PC-9 (cell line): ENCODE measurements at places on chromosomes 1 and 21. TPM values are rescaled to one million over a fixed set of nuclear protein-coding genes. Genes with fewer than 3 reads are reported as not detected.
A peak's percentile ranks its signal among the peaks of the same experiment; 100 is the strongest.

The SPOCD1 gene
- total RNA-seq = 10.2 and 14.6 TPM in 2 replicates

DNA sequence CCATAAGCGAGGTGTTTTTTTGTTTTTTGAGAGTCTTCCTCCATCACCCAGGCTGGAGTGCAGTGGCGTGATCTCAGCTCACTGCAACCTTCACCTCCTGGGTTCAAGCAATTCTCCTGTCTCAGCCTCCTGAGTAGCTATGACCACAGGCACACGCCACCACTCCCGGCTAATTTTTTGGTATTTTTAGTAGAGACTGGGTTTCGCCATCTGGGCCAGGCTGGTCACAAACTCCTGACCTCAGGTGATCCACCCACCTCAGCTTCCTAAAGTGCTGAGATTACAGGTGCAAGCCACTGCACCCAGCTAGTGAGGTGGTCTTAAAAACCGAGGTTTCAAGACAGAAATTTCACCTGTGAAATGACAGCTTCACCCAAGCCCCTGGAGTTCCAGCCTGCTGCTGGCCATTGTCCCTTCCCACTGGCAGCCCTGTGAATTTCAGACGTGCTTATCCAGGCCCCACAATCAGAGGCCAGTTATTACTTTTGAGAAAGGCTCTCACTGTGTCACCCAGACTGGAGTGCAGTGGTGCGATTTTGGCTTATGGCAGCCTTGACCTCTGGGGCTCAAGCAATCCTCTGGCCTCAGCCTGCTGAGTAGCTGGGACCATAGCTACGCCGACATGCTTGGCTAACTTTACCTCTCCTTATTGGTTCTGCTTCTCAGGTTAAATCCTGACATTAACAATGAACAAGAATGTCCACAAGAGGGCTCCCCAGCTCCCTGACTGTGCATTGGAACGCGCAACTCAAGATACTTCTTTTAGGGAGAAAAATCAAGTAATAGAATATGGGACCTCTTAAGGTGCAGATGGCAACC lies 19.4 kb downstream of the ENO1 start:
- peak; percentile 31 for DNase-seq
- 0 out of 2 replicates have a peak, but pooled peaks cover 5% of the 10 kb centered on the region for H3K4me1 ChIP-seq
- H3K27ac ChIP-seq = 0 out of 2 replicates have a peak overlapping the region, but pooled peaks have one; percentile 2
- no peaks in the 10 kb centered on the region for H3K27me3 ChIP-seq
- H3K4me3 ChIP-seq = no peak overlapping the region

- H3K27ac ChIP-seq = peak overlapping the region; percentile 96
- H3K36me3 ChIP-seq = 0 out of 2 replicates have a peak, but pooled peaks cover 9% of the 10 kb centered on the region
- peak overlapping the region; percentile 13; the same call in 1 of the 2 replicates for H3K4me3 ChIP-seq
- DNase-seq = no peak
- no peaks in the 10 kb centered on the region for H3K27me3 ChIP-seq
Observed at GRCh38 chr1:204102029-204102611, 29.2 kb downstream of the SOX13 start.

DNA sequence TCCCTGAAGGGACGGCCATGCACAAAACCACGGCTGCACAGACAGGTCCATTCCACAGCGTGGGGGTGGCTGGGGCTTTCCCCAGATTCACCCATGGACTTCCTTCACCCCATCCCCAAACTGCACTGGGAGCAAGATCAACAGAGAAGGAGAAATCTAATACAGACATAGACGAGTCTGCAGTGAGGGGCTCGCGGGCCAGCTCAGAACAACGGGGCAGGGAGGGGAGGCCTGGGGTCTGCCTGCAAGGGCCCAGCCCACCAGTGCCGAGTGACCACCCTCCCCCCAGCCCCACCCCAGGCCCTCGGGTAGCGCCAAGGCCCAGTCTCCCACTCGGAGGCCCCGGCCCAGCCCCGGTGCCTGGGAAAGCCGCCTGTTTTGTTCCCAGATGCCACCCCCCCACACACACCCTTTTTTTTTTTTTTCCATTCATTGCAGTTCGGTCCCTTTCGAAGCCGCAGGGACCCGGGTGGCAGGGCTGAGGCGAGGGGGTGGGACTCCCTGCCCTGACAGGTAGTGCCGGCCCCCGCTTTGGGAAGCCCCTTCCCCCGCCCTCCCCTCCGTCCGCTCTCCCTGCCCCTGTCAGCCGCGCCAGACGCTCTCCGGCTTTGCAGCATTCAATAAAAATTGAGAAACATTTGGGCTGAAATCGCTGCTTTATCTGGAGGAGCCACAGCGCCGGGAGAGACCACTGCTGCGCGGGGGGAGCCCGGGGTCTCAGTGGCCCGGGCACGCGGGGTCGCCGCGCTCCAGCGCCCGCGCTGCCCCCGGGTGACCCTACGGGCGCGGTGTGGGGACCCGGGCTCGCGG lies 543 bp upstream of the EPHB2 start:
- no peak overlapping the region for H3K27ac ChIP-seq
- H3K4me3 ChIP-seq = peak overlapping the region; percentile 57; the same call in 1 of the 2 replicates
- no peaks in the 10 kb centered on the region for H3K27me3 ChIP-seq
- 0 out of 2 replicates have a peak, but pooled peaks cover 5% of the 10 kb centered on the region for H3K4me1 ChIP-seq
- no peak for DNase-seq
- H3K36me3 ChIP-seq = no peaks in the 10 kb centered on the region

The IL22RA1 gene
- 4.2 and 5.0 TPM in 2 replicates for total RNA-seq

DNA sequence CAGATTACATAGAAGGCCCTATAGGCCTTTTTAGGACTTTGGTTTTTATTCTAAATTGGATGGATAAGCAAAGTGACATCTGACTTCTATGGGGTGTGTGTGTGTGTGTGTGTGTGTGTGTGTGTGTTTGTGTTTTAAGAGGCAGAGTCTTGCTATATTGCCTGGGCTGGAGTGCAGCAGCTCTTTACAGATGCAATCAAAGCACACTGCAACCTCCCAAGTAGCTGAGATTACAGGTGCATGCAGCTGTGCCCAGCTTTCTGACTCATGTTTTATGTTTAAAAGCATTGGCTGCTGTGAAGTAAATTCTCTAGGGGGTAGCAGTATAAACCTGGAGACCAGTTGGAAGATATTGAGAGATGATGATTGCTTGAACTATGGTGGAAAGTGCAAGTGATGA lies 12.4 kb upstream of the EVI5 start:
- H3K4me3 ChIP-seq = no peak overlapping the region
- H3K4me1 ChIP-seq = peaks cover 4% of the 10 kb centered on the region; the same call in 1 of the 2 replicates
- H3K27me3 ChIP-seq = no peaks in the 10 kb centered on the region

The FAM43B gene
- not detected in 2 replicates for total RNA-seq

GRCh38 chr1:90012300-90012699 lies 17.4 kb downstream of the ZNF326 start:
- peaks cover 92% of the 10 kb centered on the region for H3K36me3 ChIP-seq
- H3K4me3 ChIP-seq = no peak overlapping the region
- H3K27ac ChIP-seq = no peak overlapping the region
- H3K27me3 ChIP-seq = no peaks in the 10 kb centered on the region

The C1orf35 gene
- 26.4 and 37.6 TPM in 2 replicates for total RNA-seq

DNA sequence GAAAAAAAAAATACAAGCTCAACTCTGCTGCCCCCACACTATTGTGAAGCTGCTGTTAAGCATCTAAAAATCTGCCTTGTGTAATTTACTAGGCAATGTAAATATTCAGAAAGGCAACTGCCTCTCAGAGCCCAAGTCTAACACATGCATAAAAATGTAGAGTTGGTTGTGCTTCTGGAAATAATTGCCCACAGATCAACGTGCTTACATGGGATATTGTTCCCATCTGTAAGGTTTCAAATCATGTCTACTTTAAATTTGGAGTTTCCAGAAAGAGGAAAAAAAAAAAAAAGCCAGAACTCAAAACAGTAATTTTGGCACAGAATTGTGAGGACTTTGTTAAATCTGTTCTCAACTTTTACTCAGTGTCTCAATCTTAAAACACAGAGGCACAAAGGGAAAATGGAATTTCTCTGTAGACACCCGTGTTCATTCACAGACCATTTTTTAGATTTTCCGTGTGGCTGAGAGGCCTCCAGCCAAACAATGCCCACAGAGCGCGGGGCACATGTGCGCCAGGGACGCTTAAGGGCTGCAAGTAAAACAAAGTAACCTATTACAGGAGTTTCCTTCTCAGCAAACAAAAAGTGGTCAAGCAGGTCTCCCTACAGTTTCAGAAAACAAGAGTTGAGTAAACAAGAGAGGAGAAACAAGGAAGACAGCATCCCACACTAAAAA lies 115.5 kb downstream of the RERE start:
- peaks cover 51% of the 10 kb centered on the region for H3K4me1 ChIP-seq
- peak overlapping the region; percentile 79 for H3K27ac ChIP-seq
- peak overlapping the region; percentile 65 for H3K4me3 ChIP-seq
- H3K27me3 ChIP-seq = no peaks in the 10 kb centered on the region
- DNase-seq = peak; percentile 53

The GNB1 gene
- 257 and 286 TPM in 2 replicates for total RNA-seq

- no peaks in the 10 kb centered on the region for H3K27me3 ChIP-seq
- no peaks in the 10 kb centered on the region for H3K4me1 ChIP-seq
- no peaks in the 10 kb centered on the region; the same call in 1 of the 2 replicates for H3K36me3 ChIP-seq
- no peak overlapping the region for H3K4me3 ChIP-seq
Observed at GRCh38 chr1:169460191-169460833, 25.4 kb downstream of the SLC19A2 start.

GRCh38 chr1:54980046-54980527 lies 341 bp upstream of the TMEM61 start:
- peaks cover 53% of the 10 kb centered on the region for H3K4me1 ChIP-seq
- H3K36me3 ChIP-seq = no peaks in the 10 kb centered on the region
- H3K4me3 ChIP-seq = peak overlapping the region; percentile 67

The MEX3A gene
- total RNA-seq = 6.6 and 7.2 TPM in 2 replicates

GRCh38 chr1:8189931-8190483 lies 127.9 kb upstream of the SLC45A1 start:
- peak; percentile 72 for DNase-seq
- H3K4me1 ChIP-seq = peaks cover 39% of the 10 kb centered on the region
- peak overlapping the region; percentile 41 for H3K27ac ChIP-seq

DNA sequence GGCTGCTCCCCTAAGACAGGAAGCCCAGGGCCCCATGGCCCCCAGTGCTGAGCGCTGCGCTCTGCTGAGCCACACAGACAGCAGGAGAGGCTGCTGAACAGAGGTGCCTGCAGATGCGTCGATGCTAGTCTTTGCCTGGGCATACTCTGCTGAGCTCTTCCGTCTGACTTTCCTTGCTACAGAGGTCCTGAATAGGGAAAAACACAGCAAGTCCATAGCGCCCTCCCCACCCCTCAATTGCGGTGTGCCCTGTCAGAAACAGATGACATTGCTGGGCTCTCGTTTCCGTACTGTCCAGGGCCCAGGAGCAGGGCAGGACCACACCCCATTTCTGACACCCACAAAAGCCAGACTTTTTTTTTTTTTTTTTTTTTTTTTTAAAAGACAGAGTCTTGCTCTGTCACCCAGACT lies 252.5 kb downstream of the SDCCAG8 start:
- no peaks in the 10 kb centered on the region for H3K4me1 ChIP-seq
- H3K27me3 ChIP-seq = no peaks in the 10 kb centered on the region
- H3K36me3 ChIP-seq = peaks cover 18% of the 10 kb centered on the region
- H3K27ac ChIP-seq = no peak overlapping the region

DNA sequence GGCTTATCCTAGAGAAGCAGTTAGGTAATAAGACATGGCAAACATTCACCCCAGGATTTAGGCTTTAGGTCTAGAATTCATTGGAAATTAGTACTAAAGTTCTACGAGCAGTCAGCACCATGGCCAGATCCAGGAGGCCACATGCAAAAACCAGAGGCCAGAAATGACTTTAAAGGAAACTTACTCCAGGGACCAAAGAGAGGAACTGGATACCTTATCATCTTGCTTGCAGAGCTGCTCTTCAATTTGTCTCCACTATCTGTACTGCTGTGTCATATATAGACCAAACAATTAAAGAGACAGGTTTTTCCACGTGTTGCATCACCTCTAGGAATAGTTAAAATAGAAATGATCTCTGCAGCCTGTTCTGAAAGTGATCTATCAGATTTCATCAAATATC lies 127.8 kb downstream of the LMX1A start:
- DNase-seq = no peak
- no peaks in the 10 kb centered on the region for H3K36me3 ChIP-seq
- no peak overlapping the region for H3K4me3 ChIP-seq

DNA sequence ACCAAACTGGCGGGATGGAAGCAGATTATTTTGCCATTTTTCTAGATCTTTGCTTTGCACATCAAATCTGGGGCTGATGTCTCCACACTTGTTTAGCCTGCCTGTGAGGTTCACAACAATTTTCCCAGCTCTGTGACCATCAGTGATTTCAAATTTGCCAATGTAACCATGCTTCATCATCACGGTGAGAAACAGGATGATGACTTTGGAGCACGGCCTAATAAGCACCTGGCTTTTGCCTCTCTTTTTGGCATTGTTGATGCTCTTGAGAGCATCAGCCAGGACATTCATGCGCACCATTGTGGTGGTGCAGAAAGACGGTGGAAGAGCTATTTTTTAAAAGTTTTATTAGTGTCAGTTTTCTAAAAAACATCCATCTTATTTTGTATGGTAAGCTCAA lies 50.1 kb downstream of the IARS2 start:
- H3K4me1 ChIP-seq = no peaks in the 10 kb centered on the region
- H3K4me3 ChIP-seq = no peak overlapping the region
- peaks cover 30% of the 10 kb centered on the region for H3K36me3 ChIP-seq
- no peaks in the 10 kb centered on the region for H3K27me3 ChIP-seq

The ZNF683 gene
- total RNA-seq = not detected in 2 replicates

GRCh38 chr1:245587435-245588115 lies 432.8 kb downstream of the KIF26B start:
- H3K4me3 ChIP-seq = no peak overlapping the region
- peaks cover 71% of the 10 kb centered on the region for H3K27me3 ChIP-seq
- no peaks in the 10 kb centered on the region for H3K36me3 ChIP-seq
- H3K4me1 ChIP-seq = no peaks in the 10 kb centered on the region
- no peak for DNase-seq
- H3K27ac ChIP-seq = no peak overlapping the region

- no peak overlapping the region for H3K4me3 ChIP-seq
- peak overlapping the region; percentile 68; the same call in 1 of the 2 replicates for H3K27ac ChIP-seq
Observed at GRCh38 chr1:94036730-94037129, 84.2 kb downstream of the ABCA4 start.

The RAB25 gene
- 129 and 194 TPM in 2 replicates for total RNA-seq

DNA sequence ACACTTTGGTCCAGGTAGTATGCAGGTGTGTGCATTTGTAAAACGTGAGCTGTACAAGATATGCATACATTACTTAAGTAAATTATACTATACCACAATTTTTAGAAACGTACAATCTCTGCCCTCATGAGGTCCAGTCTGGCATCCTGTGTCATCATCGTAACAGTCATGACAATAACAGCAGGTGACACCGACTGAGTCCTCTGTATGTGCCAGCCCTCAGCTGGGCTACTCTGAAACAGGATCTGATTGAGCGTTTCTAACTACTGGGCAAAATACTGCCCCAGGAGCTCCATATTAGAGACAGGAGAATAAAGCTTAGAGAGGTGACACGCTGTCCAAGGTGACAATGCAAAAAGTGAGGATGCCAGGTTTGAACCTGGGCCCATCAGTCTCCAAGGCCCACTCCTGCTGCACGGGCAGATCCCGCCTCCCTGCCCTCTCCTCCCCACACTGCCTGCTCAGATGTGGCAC lies 47.2 kb upstream of the ECE1 start:
- H3K4me1 ChIP-seq = peaks cover 73% of the 10 kb centered on the region
- no peaks in the 10 kb centered on the region for H3K27me3 ChIP-seq
- H3K27ac ChIP-seq = peak overlapping the region; percentile 63
- no peak overlapping the region for H3K4me3 ChIP-seq
- H3K36me3 ChIP-seq = no peaks in the 10 kb centered on the region
- no peak for DNase-seq
